Suprapubic skin (tissue), 4 donors: ENCODE measurements at places on chromosomes 16 and 17.
A peak's percentile ranks its signal among the peaks of the same experiment; 100 is the strongest.

GRCh38 chr17:68600931-68601564 lies at the start of gene FAM20A:
FAM20A (minus strand) TSS chr17:68601367; CDS start chr17:68600666, 701 bp downstream.
- peak within 1 kb of the TSS; percentile 75 for H3K4me3 ChIP-seq
- peak within 1 kb of the TSS; percentile 91 for H3K27ac ChIP-seq
- DNase-seq = peak; percentile 73
- peaks cover 40% of the 10 kb centered on the region for H3K4me1 ChIP-seq
- H3K27me3 ChIP-seq = peaks cover 19% of the 10 kb centered on the region
- H3K36me3 ChIP-seq = no peaks in the 10 kb centered on the region

GRCh38 chr17:48194097-48194550 lies 86.6 kb downstream of the SNX11 start:
- no peak overlapping the region for H3K27ac ChIP-seq
- H3K27me3 ChIP-seq = peaks cover 67% of the 10 kb centered on the region
- no peak overlapping the region for H3K4me3 ChIP-seq
- DNase-seq = no peak
- no peaks in the 10 kb centered on the region for H3K4me1 ChIP-seq

DNA sequence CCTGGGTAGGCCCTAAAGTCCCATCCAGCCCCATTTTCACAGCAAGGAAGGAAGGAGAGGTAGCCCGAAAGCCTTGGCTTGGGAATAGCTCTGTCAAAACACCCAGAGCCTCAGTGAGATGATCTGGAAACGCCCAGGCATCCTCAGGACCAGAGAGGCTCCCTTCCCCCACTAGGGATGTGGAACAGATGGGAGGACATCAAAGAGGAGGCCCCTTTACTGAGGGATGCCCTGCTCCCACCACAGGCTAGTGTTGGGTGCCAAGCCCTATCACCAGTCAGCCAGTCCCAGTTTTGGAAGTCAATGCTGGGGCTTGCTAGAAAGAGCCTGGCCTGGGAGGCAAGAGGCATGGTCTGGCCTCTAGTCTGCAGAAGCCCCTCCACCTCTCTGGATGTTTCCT lies 4.7 kb downstream of the TPPP3 start:
- H3K27me3 ChIP-seq = no peaks in the 10 kb centered on the region
- H3K36me3 ChIP-seq = no peaks in the 10 kb centered on the region
- no peak overlapping the region for H3K4me3 ChIP-seq
- H3K27ac ChIP-seq = no peak overlapping the region

DNA sequence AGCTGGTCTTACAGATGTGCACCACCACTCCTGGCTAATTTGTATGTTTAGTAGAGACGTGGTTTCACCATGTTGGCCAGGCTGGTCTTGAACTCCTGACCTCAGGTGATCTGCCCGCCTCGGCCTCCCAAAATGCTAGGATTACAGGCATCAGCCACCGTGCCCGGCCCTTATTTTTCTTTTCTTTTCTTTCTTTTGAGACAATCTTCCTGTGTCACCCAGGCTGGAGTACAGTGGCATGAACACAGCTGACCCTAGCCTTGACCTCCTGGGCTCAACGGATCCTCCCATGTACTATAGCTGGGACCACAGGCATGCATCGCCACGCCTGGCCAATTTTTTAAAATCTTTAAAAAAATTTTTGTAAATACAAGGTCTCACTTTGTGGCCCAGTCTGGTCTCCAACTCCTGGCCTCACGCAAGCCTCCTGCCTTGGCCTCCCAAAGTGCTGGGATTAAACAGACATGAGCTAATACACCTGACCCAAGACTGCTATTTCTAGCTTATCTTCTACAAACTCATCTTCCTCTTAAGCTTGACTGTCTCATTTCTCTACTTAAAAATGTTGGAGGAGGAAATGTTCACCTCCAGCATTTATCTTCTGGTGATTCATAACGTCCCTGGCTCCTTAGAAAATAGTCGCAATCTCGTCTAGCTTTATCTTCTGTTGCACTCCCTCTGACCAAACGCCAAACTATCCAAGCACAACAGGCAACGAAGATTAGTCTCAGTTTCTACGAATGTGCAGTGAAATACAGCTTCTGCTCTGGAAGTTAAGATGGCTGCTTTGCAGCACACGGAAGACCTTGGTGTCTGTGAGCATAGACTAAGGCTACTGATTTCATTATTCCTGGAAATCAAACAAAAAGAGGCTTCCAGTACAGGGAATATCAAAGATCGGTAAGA lies 8.2 kb upstream of the TMEM94 start:
- H3K36me3 ChIP-seq = no peaks in the 10 kb centered on the region
- H3K4me3 ChIP-seq = no peak overlapping the region
- no peak for DNase-seq
- H3K27ac ChIP-seq = no peak overlapping the region
- peaks cover 12% of the 10 kb centered on the region for H3K4me1 ChIP-seq

GRCh38 chr16:10856042-10856441 lies 21.0 kb upstream of the CIITA start:
- H3K36me3 ChIP-seq = no peaks in the 10 kb centered on the region
- DNase-seq = no peak
- no peaks in the 10 kb centered on the region for H3K27me3 ChIP-seq
- H3K27ac ChIP-seq = no peak overlapping the region

DNA sequence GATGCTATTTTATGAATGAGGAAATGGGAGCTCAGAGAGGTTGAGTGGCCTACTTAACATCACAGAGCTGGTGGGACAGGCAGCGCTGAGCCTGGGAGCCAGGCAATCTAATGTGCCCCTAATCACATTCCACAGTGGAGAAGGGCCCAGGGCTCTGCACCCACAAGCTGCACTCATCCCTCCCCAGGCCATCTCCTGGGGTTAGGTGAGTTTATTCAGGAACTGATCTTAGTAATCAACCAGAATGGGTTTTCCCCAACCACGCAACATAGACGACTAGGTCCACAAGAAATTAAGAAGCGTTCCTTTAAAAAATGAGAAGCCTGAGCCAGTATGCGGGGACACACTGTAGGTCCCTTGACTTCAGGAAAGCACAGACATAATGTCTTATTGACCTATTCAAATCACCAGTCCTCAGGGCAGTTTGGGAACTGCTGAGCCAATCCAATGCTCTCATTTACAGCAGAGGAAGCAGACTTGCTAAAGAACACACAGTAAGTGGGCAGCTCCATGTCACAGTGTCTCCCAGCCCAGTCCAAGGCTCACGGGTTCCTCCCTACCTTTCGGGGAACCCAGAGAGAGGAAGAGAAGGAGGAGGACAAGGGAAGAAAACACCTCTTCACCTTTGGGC lies 2.3 kb downstream of the MPP3 start:
- H3K27ac ChIP-seq = no peak overlapping the region
- peaks cover 21% of the 10 kb centered on the region for H3K4me1 ChIP-seq
- peaks cover 19% of the 10 kb centered on the region for H3K36me3 ChIP-seq
- no peak for DNase-seq
- H3K4me3 ChIP-seq = no peak overlapping the region

GRCh38 chr17:49597928-49598655 lies 22.4 kb downstream of the NXPH3 start:
- no peak overlapping the region for H3K27ac ChIP-seq
- peaks cover under 1% of the 10 kb centered on the region for H3K4me1 ChIP-seq
- DNase-seq = no peak
- H3K4me3 ChIP-seq = no peak overlapping the region
- peaks cover 72% of the 10 kb centered on the region for H3K36me3 ChIP-seq

- H3K27me3 ChIP-seq = no peaks in the 10 kb centered on the region
- peaks cover 52% of the 10 kb centered on the region for H3K36me3 ChIP-seq
- no peak for DNase-seq
- peaks cover 11% of the 10 kb centered on the region for H3K4me1 ChIP-seq
Observed at GRCh38 chr17:40020146-40020545, 4.9 kb downstream of the CSF3 start.

GRCh38 chr16:24834459-24835335 lies 11.1 kb upstream of the SLC5A11 start:
- peaks cover 3% of the 10 kb centered on the region for H3K4me1 ChIP-seq
- no peak for DNase-seq
- H3K36me3 ChIP-seq = no peaks in the 10 kb centered on the region
- no peak overlapping the region for H3K27ac ChIP-seq
- no peaks in the 10 kb centered on the region for H3K27me3 ChIP-seq
- H3K4me3 ChIP-seq = no peak overlapping the region
